ENCODE measurements at places on chromosomes 6 and 20.

GRCh38 chr6:169248521-169248971 lies 5.1 kb downstream of the THBS2 start:
- no peak for DNase-seq

GRCh38 chr20:19003366-19004336 lies 190.1 kb downstream of the SCP2D1 start:
- peak; percentile 26 for DNase-seq

DNA sequence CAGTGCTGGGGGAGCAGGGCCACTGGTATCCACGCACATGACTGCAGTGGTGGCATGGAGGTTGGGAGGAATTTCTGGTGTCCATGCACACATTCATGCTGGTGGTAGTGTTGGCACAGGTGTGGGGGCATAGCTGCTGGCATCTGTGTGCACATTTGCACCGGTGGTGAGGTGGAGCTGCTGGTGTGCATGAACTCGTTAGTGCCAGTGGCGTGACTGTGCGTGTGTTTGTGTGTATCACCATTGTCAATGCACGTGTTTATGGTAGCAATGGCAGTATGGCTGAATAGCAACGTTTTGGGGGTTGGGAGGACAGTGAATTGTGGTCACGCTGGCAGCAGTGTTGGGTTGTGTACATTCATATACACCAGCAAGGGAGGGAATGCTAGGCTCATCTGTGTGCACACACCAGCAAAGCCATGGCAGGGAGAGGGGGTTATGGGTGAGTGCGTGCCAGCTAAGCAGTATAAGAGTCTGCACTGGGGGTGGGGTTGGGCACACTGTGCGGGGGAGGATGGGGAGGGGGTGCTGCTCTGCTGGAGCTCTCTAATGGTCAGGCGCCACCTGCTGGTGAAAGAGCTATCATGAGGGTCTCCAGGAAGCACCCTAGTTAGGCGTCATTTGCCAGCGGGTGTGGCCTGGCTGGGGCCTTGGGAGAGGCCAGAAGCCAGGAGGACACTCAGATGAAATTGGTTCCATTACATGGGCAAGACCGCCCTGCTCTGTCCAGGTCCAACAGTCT lies 626.1 kb upstream of the ID4 start:
- no peak for DNase-seq

- no peak for DNase-seq
Measured at GRCh38 chr6:143555071-143555492, 43.6 kb upstream of the FUCA2 start.

DNA sequence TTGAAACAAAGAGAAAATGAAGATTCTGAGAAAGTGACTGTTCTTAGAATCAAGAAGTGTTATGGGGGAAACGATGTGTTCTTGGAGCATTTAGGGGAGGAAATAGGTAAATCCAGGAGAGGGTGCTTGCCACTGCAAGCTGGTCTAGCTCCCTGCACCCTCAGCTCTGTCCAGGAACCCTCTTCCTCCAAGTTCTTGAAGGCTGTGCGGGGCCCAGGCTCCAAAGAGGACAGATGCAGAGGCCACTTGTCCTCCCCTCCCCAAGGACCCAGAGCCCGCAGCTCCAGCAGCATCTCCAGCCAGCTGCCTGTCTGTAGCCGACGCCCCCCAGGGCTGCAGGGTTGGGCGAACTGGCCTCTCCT lies 87.9 kb downstream of the CDC5L start:
- no peak for DNase-seq

- peak; percentile 53 for DNase-seq
Measured at GRCh38 chr6:11432713-11433450, 104.7 kb upstream of the TMEM170B start.

GRCh38 chr6:125474061-125474460 lies 172.3 kb upstream of the HDDC2 start:
- no peak for DNase-seq

GRCh38 chr6:106082735-106083398 lies 3.3 kb upstream of the PRDM1 start:
- DNase-seq = no peak

GRCh38 chr20:45419188-45420091 lies 3.5 kb downstream of the PIGT start:
- DNase-seq = peak; percentile 88

DNA sequence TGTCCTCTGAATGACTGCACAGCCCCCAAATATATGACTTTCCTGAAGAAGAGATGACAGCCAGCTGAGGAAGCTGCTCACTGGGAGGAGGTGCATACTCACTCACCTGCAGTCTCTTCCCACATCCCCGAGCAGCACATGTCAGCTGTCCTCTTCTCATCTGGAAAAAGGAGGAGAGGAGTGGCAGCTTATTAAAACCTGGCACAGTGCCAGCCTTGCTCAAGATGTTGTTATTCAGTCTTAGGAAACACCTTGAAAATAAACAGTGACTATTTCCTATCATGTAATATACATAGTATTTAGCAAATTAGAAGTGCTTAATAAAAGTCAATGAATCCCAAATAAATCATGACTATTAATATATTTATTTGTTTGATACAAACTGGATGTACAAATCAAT lies 232.9 kb downstream of the EPM2A start:
- peak; percentile 13 for DNase-seq

GRCh38 chr20:38590676-38591473 lies 9.9 kb downstream of the ADIG start:
- no peak for DNase-seq

- DNase-seq = no peak
Measured at GRCh38 chr20:57374343-57374930, 16.8 kb upstream of the RBM38 start.

DNA sequence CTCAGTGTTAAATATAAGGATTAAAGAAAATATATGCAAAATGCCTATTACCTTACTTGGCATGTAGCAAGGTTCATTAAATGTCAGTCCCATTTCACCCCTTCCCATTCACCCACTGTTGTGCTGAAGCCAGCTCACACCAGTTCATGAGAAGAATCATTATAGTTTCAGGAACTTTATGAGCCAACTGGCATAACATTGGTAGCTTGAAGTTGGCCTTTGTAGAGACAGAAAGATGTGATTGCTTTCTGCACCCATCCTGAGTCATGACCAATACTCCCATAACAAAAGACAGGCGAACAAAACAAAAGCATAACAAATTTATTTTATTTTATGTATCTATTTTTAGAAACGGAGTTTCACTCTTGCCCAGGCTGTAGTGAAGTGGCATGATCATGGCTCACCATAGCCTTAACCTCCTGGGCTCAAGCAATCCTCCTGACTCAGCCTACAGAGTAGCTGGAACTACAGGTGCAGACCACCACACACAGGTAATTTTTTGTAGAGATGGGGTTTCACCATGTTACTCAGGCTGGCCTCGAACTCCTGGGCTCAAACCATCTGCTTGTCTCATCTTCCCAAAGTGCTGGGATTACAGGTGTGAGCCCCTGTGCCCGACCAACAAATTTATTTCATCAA lies 17.6 kb upstream of the IER3 start:
- no peak for DNase-seq

DNA sequence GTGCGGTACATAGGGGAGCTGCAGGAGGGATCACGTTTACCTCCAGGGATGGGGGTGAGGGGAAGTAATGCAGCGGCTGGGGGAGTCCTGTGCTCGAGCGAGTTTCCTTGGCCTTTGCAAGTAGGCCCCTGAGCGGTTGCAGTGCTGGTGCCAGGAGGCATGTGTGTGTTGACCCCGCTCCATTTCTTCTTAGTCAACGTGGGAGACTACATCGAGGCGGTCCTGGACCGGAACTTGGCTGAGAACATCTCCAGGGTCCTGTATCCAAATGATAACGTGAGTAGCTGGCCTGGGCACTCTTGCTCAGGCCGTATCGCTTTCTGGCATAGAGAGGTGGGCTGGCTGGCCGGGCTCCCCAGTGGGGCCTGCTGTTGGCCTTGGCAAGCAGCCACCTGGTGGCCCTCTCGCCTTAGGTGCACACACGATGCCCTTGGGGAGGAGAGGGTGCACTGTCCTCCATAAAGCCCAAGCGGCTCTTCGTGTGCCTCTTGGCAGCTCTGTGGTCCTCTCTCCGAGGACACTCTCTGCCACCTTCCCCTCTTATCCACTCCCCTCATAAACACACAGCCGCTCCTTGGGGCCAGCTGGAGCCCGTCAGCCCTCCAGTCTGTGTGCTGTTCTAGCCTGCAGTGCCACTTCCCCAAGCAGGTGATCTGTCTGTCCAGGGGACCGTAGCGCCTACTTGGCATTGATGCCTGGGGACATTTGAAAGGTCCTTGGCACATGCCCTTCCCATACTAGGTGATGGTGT lies 29.3 kb downstream of the PYGB start:
- no peak for DNase-seq

DNA sequence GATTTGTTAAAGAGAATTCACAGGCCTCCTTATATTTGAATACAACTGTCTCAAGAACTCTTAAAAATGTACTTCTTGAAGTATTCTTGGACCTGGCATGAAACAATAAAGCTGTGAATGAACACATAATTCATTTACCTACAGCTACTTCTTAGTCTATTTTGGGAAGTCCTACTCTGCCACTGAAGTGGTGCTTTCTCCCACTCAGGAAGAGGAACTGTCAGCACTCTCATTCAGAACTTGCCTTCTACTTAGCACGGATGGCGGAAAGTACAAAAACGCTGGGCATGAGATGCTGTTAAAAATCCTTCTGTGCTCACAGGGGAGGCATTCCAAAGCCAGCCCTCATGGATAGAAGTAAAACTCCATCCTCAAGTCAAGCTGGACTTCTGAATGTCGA lies 144.8 kb upstream of the LAMP5 start:
- DNase-seq = no peak

GRCh38 chr6:56949265-56949664 lies 5.6 kb upstream of the BEND6 start:
- no peak for DNase-seq

DNA sequence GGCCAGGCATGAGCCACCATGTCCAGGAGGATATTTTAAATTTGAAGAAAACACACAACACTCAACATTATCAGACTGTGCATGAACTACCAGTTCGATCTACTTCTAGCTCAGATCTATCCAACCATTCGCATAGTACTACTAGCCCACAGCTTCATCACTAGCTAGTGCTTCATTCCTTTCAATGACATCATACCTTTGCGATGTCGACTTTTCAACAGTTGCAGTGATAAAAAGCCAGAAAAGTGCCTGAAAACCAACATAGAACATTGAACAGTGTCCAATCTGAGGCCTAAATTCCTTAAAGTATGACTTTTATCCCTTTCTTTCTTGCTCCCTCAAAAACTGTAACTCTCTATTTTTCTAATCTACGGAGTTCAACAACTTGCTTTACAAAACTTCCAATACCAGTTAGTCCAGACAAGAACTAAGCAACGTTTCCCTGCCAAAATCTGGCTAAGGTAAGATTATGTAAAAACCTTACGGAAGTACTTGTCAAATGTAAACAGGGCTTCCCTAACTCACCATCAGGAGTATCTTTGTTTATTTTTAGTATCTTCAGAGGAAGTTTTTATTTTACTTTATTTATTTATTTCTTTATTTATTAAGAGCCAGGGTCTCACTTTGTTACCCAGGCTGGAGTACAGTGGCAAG lies 434.0 kb upstream of the JARID2 start:
- no peak for DNase-seq

- peak; percentile 40 for DNase-seq
Measured at GRCh38 chr6:53066077-53066417, 843 bp downstream of the FBXO9 start.

DNA sequence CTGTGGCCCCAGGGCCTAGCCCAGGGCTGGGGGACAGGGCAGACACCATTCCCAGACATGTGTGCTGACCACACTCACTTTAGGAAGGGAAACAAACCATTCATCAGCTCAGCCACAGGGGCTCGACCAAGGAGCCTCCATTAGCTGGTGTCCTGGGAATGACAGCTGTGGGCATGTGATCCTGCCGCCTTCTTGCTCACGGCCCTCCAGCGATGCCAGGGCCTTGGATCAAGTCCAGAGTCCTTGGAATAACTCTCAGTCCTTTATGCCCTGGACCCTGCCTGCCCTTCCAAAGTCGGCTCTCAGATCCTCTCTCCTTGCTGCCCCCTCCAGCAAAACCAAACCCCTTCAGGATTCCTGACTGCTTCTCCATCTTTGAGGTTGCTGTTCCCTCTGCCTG lies 165.0 kb upstream of the RNF24 start:
- no peak for DNase-seq

GRCh38 chr20:3190681-3191111 lies 13.8 kb downstream of the DDRGK1 start:
- DNase-seq = no peak

GRCh38 chr6:136811272-136811671 lies 11.1 kb upstream of the PEX7 start:
- no peak for DNase-seq

- DNase-seq = no peak
Measured at GRCh38 chr20:34986311-34987287, 30.9 kb downstream of the MYH7B start.

DNA sequence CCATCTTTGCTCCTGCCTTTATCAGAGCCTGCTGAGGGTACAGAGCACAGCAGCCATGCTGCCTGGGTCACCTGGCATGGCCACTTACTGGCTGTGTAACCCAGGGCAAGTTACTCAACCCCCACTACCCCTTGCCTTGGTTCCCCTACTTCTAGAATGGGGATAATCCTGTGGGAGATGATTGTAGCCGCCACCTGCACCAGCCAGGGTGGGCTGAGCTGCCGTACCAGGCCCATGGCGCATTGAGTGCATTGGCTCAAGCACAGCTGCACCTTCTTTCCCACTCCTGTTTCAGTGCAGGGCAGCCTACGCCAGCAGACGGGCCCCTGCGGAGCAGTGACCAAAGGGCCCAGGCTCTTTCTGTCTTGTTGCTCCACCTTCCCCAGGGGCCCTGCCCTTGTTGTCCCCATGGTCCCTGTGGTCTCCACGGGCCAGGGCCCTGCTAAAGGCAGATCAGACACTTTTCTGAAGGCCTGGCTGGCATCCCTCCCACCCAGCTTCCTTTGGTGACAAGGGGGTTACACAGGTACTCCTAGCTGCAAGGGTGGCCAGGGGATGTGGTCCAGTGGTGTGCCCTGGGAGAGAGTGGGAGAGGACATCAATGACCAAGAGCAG lies 159.4 kb upstream of the MLN start:
- no peak for DNase-seq

GRCh38 chr6:39925191-39925930 lies 8.9 kb downstream of the MOCS1 start:
- DNase-seq = no peak

GRCh38 chr20:34475979-34476736 lies 40.1 kb upstream of the DYNLRB1 start:
- no peak for DNase-seq

DNA sequence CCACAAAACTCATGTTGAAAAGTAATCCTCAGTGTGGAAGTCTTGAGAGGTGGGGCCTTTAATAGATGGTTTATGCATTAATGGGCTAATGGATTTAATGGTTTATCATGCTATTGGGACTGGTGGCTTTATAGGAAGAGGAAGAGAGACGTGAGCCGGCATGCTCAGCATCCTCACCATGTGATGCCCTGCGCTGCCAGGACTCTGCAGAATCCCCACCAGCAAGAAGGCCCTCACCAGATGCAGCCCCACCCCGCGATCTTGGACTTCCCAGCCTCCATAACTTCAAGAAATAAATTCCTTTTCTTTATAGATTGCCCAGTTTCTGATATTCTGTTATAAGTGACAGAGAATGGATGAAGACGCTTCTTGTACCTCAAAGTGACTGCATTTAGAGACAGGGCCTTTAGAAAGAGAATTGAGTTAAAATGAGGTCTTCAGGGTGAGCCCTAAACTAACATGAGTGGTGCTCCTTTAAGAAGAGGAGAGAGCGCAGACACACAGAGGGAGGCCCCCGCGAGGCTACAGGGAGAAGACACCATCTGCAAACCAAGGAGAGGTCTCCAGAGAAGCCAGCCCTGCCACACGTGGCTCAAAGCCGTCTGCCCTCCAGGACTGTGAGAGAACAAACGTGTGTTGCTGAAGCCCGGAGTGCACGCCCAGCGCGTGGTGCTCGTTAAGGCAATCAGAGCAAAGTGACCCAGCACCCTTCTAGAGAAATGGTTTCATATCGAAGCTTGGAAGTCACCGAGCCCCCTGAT lies 56.9 kb downstream of the IRF4 start:
- DNase-seq = no peak

Data from RWPE1 (cell line).